Upper lobe of left lung (tissue), 6 donors: ENCODE measurements at places on chromosomes 7 and 10.

DNA sequence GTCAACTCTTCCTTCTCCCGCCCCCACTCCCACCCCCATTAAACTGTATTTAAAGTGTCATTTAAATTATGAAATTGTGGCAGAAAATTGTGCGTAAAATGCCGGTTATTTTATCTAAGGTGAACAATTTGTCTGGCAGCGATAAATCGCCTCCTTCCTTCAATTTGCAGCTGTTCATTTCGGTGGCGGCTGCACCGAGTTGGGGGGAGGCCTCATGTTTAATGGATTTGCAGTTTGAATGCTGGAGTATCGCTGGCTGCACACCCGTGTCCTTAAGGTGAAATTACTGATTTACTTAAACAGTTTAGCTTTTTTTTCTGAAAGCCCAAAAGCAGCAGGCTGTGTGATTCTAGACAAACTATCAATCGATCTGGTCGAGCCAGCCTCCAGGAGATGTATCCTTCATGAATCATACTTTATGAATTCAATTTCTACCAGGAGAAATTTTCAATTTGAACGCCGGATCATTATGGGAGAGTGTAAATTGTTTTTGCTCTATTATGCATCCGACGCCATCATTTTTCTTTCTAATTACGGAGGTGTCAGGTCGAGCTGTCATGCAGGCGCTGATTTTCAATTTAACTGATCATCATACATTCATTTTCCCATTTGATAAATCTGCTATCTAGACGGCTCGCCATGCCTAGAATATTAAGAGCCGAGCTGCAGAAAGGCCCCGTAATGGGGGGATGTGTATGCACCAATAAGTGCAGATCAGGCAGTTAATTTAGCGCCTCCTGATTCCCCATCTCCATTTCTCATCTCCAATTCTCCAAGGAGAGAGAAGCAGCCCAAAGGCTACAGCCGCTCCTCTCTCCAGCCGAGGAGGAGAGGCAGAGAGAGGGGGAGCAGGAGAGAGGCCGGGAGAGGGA is 6.5 kb downstream of the UNCX start:
- no peak for DNase-seq

DNA sequence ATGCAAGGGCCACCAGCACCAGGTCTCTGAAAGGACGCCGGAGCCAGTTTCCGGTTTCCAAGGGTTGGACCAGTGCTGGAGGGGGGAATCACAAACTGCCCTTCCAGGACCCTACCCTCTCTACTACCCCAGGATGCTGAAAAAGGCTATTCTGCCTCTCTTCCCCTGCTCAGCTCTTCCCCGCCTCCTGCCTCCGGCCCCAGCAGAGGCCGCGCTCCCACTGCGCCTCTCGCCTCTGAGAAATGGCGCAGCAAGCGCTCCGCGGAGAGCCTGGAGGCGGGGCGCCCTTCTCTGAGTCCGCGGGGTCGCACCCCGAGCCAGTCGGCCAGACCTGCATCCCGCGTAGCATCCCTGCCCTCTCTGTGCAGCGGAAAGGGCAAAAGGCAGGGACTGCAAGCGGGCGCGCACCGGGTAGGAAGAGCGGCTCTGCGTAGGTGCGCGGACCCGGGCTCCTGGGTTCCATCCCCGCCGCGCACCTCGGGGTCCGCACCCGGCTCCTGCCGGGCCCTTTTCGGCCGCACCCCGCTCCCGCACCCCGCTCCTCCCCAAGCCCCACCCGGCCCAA is 476 bp upstream of the RET start:
- peak; percentile 73 for DNase-seq

- no peak for DNase-seq
Measured at GRCh38 chr7:124250297-124251034, 217.6 kb upstream of the TMEM229A start.

- DNase-seq: peak; percentile 75
Measured at GRCh38 chr10:91901784-91902677, 7.3 kb downstream of the FGFBP3 start.

DNA sequence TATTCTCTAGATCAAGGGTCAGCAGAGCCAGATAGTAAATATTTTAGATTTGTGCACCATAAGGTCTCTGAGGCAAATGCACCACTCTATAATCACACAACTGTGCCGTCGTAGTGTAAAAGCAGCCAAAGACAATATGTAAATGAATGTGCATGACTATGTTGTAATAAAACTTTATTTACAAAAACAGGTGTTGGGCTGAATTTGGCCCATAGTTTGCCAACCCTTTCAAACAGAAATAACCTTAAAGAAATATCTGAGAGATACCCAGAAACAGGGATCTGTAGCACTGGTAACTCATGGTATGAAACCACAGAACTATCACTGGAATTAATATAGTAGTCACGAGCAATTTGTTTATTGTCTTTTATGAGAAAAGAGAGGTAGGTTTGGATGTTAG is 86.0 kb downstream of the ARID5B start:
- DNase-seq: no peak

GRCh38 chr7:35716038-35716803 is 21.3 kb upstream of the HERPUD2 start:
- DNase-seq: peak; percentile 47

GRCh38 chr10:3290550-3290949 is 118.0 kb upstream of the PITRM1 start:
- no peak for DNase-seq

GRCh38 chr10:28681291-28681763 is 4.0 kb downstream of the BAMBI start:
- DNase-seq: no peak

DNA sequence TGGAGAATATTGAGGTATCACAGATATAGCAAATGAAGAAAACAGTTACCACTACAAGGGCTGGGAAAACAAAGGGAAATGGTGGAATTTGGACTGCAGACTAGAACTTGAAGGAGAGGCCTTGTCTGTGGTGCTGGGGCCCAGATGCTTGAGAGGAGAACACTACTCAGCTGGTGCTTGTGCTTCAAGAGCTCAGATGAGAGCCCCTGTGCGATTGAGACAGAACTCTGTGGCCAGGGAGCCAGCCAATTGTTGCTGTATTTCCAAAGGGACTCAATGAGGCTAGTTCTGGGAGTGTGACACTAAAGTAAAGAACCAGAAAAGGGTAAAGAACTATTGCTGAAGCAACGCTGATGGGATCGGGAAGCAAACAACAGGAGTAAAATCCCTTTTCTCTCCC is 406.5 kb upstream of the SEMA3D start:
- peak; percentile 78 for DNase-seq

DNA sequence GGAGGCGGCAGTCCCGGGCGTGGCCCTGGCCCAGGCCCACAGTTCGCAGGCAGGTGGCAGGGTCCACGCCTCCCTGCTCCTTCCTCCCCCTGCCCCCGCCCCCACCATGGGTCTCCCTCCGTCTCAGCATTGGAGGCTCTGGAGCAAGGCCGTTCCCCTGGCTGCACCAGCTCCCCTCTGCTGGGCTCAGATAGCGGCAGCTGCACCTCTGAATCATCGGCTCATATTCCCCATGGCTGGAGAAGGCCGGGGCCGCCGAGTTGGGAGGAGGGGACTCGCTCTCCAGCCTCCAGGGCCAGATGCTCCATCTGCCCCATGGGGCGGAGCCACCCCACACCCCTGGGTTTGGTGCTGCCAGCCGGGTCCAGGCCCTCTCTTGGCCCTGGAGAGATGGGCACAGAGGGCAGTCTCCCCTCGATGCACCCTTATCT is 145.0 kb downstream of the ELFN1 start:
- no peak for DNase-seq

- DNase-seq: no peak
Measured at GRCh38 chr10:24569828-24570657, 153.6 kb downstream of the ARHGAP21 start.

GRCh38 chr7:95632609-95633008 is 36.3 kb upstream of the PDK4 start:
- DNase-seq: no peak

DNA sequence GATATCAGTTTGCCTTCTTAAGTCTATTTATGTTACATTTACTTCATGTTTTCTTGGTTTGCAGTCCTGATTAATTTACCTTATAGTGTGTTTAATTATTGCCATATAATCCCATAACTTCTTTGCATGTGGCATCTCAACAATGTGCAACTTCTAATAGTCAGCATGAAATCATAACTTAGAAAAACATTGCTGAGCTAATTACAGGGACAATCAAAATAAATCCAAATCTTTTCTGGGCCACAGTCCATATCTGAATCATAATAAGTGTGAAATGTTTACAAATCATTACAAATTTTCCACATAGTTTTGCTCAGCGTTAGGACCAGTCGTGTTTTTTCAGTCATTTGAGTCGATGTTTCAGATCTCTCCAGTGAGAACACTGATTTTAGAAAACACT is 29.1 kb upstream of the CABCOCO1 start:
- no peak for DNase-seq

GRCh38 chr7:158958618-158959017 is 102.3 kb downstream of the DYNC2I1 start:
- DNase-seq: no peak

GRCh38 chr7:8285155-8285554 is 23.2 kb upstream of the ICA1 start:
- no peak for DNase-seq

- DNase-seq: peak; percentile 93
Measured at GRCh38 chr10:75407713-75408508, 6.3 kb upstream of the ZNF503 start.

DNA sequence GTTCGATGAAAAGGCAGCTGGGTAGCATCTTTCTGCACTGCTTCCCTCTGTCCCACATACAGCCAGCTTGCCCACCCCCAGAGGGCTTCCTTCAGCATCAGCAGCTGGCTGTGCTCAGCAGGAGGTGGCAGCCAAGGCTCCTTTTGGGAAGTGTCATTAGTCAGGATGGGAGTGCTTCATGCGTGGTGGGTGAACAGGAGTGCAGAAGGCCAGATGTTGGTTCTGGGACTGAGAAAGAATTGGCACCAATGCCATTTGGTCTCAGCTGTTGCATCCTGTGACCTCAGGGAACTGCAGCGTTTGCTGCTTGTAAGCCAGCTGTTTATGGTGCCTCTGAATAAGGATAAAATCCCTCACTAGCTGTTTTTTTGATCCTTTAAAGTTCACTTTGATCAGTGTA is 131.1 kb upstream of the SORCS3 start:
- DNase-seq: no peak

- no peak for DNase-seq
Measured at GRCh38 chr10:15395935-15396334, 24.8 kb upstream of the FAM171A1 start.

GRCh38 chr7:92609921-92610518 is 19.8 kb upstream of the FAM133B start:
- DNase-seq: no peak

DNA sequence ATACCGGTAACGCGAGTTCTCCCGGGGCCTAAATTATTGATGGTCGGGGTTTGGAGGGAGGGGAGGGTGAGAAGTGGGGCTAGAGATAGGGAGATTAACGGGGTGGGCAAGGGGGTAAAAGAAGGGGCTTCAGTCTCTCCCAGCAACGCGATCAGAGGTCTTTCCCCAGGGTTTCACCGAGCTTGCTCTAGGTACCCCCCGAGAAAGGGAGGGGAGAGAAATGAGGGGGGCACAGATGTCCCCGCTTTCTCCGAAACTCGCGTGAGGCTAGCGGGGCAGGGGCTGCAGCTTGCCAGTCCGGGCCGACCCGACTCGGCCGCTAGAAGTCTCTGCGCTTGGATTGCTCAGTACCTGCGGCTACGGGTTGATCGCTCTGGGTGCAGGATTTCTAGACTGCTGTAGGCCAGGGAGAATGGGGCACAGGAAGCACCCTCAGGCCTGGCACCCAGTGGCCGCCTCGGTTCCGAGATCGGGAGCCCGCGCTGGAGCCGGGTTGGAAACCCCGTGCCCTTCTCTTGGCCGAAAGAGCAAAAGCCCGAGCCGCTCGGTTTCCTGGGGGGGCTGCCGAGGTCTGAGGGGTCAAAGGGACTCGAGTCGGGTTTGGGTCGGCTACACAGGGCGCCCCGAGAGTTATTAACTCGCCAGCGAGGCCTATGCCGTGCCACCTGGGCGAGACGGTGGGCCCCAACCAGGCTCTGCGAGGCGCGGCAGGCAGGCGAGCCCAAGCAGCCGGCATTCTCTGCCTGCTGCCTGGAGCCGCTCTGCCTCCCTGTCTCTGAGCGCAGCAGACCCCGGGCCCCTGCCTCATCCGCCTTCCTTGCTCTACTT is 3.1 kb downstream of the PAX2 start:
- DNase-seq: no peak

DNA sequence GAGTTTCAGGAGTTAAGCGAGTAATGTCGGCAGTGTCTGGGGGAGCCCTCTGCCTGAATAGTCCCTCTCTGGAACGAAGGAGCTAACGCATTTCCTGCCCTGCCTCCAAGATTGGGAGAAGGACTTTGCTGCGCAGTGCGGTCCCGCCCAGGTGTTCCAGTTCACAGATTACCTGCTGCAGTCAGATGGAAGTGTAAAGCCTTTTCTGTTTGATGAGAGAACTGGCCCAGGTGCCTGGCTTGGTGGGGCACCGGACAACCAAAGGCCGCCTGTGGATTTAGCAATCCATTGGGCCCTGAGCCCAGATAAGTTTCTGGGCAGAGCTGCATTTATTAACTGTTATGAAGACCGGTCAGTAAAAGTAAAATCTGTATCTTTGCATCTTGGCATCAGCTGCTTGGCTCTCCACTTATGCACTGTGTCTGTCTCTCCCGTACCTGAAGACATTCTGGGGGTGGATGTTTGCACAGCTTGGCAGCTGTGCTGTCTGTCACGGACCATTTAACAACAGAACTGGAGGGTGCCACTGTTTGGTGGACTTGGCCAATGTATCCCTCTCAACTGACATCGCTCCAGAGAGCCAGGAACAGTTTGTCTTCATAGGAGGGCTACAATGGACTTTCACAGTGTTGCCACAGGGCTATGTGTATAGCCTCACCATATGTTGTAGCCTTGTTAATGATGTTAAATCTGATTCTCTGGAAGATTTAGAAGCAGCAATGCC is 654.7 kb upstream of the ZWINT start:
- DNase-seq: no peak

DNA sequence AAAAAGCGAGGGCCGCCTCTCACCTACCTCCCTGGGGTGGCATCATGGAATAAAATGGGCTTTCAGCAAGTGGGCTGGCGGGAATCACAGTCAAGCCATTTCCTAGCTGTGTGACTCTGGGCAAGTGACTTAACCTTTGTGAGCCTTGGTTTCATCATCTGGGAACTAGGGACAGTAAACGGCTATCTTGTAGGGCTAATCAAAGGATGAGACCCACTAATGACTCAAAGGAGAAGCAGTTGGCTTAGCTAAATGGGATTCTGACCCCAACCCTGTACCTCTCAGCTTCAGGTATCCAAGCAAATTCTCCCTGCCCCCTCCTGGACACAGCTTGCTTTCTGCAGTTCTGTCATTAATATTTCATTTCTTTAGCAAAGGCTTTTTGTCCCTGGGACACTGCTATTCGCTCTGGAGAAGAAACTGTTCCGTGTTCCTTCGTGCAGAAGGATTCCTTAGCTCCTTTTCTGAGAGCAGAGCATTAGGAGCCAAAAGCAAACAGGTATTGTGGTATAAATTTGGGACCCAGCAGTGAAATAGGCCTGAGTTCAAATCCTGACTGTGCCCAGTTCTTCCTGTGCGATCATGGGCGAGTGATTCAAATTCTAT is 25.9 kb downstream of the TRIM8 start:
- DNase-seq: no peak

DNA sequence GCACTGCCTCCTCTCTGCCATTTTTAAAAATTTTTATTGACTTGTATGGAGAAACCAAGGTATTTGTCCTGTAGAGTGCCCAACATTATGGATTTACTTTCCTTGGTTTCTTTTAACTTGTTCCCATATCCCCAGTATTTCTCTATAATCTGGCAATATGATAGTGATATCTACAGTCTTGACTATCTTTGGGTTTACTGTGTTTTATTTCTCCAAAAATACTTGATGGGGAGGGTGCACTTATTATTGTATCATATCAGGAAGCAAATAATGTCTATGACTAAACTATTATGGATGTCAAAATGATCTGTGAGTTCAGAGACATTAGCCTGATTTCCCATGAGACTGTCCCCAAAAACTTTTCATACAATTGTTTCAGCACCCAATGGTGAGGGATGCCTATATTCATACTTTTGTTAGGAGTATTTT is 6.6 kb downstream of the TFPI2 start:
- no peak for DNase-seq
